ENCODE measurements at places on chromosomes 1 and 21.

- DNase-seq, result no peak
Observed at GRCh38 chr1:184199036-184199435, 147.5 kb downstream of the TSEN15 start.

DNA sequence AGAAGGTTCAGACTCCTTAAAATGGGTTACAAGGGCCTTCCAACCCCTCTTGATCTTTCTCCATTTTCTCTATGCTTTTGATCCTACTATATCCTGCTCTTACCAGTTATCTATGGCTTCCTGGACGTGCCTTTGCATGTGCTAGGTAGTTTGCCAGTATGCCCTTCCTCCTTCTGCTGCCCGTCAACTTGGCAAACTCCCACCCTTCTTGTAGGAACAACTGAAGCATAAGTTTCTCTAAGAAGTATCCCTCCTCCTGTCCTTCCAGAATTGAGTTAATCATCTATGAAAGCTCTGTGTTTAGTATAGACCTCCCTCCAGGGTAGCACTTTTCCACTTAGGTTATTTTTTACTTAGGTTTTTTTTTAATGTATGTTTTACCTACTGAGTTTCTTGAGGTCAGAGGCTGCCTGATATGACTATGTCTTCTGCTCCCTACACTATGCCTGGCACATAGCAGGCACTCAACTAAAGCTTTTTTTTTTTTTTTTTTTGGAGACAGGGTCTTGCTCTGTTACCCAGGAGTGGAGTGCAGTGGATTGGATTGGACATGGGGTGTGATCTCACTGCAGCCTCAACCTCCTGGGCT lies 10.0 kb upstream of the IGSF3 start:
- no peak for DNase-seq

- DNase-seq, result no peak
Observed at GRCh38 chr1:206793620-206794019, 21.3 kb upstream of the IL10 start.

GRCh38 chr1:232473324-232473723 lies 156.6 kb downstream of the SIPA1L2 start:
- DNase-seq, result no peak

DNA sequence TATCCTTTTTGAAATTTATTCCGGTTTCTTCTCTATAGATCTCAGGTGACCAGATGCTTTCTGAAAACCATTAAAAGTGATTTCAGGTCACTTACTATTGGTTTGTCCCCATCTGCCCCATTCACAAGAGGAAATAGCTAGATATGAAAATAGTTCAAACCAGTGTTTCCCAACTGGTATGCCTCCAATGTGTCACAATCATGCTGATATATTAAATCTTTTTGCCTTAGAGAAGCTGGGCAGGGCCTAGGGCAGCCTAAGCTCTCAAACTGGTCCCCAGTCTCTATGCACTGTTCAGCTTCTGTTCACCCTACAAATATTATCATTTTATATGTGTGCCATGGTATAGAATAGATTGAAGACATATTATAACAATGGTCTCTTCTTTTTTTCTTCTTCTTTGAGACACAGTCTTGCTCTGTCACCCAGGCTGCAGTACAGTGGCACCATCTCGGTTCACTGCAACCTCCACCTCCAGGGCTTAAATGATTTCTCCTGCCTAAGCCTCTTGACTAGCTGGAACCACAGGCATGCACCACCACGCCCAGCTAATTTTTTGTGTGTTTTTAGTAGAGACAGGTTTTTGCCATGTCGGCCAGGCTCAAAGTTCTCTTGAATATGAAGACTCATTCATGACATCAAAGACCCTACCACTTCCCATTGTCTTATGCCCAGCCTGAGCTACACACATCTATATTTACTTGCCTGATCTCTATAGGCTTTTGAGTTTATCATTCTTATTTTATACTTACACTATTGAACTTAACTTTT lies 15.7 kb downstream of the PTPN22 start:
- DNase-seq, result no peak

GRCh38 chr21:36204980-36205379 lies 48.4 kb downstream of the DOP1B start:
- DNase-seq, result no peak

DNA sequence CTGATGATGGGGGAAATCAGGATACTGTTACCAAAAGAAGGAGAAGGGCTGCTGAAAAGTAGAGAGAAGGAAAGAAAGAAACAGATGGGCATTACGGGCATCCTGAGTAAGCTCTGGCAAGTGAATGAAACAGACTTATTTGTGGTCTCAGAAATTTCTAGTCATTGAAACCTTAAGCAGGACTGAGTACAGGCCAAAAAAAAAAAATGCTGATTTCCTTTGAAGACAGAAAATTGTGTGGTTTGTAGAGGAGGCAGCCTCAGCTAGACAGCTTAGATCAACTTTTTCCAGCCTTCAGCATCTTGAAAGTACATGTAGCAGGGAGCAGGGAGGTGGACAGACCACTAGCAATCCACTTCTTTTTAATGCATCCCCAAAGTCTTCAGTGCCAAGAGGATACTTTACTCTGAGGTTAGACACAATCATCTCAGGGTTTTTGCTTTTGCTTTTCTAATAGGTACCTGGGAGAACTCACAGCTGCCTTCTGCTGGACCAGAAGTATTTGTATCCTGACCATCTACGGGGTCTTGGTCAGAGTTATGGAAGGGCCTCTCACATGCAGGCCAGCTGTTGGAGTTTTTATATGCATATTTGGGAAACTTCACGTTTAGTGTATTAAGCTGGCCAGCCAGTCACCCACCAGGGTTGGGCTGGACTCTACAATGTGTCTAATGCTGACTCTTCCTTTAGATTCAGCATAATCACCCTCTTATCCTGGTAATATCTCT lies 10.6 kb upstream of the CAPZB start:
- no peak for DNase-seq

DNA sequence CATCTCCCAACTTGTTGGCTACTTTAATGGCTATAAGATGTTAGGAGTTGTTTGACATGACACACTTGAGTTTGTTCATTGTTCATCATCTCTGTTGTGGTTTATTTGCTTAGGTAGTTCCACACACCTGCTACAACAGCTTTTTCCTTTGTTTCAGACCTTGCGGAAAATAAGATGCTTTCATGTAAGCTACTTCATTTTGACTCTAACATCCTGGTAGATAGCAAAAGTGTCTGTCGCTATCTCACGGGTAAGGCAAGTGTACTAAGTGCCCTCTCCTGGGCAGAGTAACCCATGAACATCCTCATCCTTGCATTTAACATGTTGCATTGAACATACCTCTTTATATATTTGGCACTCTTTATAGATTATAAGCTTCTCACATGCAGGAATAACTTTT lies 1.6 kb upstream of the OR10T2 start:
- no peak for DNase-seq

- no peak for DNase-seq
Observed at GRCh38 chr1:152752225-152752624, 5.6 kb upstream of the KPRP start.

GRCh38 chr21:35325953-35326352 lies 276.9 kb upstream of the RUNX1 start:
- DNase-seq, result no peak

- peak; percentile 69 for DNase-seq
Observed at GRCh38 chr1:111723091-111723806, 15.9 kb downstream of the INKA2 start.

DNA sequence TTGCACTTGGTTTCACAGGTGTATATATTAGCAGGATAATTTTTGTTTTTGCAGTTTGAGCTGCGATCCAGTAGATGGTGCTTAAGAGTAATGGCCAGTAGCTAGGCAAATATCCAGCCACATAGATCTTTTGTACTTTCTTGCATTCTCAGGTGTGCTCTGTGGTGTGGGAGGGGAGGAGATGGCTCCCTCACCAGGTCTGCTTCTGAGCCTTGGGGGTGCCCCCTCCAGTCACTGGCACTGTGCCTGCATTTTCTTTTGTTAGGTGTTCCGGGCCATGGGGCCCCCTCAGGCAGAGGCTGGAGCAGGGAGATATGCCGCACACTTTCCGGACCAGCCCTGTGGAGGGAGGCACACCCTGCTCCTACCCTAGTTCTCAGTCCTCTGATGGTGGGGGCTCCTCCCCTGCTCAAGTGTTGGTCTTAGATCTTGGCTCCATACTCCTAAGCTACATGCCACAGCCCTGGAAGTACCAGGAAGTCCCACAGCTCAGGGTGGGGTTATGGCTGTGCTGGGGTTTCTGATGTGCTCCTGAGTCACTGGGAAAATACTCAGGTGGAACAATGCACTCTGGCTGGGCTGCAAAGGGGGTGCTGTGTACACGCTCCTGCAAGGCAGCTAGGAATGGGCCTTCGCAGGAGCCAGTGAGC lies 197.6 kb upstream of the DMRTA2 start:
- DNase-seq, result no peak

GRCh38 chr1:31714442-31715086 lies 10.7 kb upstream of the COL16A1 start:
- DNase-seq, result peak; percentile 28

DNA sequence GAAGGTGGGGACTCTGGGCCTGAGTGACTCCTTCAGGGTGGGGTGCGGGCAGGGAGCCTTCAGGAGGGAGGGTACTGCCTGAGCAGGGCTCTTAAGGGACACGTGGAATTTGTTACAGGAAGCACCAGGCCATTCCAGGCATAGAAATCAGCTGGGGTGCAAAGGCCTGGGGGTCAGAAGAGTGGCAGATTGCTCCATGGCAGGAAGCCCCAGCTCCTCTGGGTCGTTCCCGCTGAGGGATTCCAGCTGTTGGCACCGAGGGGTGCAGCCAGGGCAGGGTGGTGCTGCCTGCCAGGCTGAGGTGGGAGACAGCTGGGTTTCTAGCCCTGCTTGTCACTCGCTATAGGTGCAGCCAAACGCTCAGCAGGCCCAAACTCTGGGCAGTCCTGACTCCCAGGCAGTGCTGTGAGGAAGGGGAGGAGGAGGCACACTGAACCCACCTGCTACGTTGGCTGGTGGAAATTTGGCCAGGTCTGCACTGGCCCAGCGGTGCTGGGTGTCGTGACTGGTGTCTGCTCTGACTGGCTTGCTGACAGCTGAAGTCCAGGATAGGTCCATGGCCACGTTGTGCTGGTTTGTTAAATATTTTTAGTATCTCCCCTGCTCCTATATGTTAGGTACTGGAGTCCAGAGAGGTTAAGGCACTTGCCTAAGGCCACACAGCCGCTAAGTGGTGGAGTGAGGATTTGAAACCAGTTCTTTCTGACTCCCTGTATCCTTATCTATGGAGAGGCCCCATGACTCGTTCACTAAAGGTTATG lies 19.3 kb downstream of the TNFRSF1B start:
- DNase-seq, result no peak

DNA sequence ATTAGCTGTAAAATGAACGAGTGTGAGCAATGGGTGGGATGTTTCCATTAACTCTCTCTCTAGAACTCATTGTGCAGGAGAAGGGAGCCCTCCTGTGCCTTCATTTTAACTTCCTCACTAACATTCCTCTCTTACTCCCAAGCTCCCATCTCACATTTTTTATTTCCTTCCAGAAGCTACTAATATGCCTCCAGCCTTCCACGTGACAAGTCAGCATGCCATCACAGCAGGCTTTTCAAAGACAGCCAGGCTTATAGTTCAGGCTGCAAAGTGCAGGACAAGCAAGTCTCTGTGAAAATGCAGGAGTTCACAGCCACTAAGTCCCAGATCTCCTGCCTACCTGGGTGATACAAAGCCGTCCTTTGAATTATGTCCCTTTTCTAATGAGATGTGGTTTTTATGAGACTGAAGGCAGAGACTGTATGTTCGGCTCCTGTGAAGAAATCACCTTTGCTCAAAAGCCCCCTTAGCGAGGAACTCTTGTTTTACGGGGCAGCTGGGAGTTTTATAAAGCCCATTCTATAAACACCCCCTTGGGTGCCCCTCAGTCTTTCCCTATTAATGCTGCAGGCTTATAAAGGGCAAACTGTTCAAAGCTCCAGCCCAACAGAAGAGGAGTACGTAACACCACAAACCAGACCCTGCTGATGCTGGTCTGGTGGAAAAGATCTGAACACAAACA lies 14.8 kb upstream of the ANGPTL7 start:
- no peak for DNase-seq

DNA sequence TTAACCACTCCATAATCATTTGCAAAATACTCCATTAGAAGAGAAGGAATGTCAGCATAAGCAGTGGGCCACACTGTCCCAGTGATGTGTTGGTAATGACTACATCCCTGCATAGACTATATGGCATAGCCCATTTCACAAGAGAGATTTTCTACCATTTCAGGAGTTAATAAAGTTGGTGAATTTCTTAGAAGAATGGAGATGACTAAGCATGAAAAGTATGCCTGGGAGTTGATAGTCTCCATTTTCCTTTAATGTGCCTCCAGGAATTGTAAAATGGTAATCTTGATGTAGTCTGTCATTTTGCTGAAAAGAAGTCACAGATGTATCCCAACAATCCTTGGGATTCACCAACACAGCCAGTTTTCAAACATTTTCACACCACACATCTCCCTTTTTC lies 608.8 kb upstream of the CHRM3 start:
- DNase-seq, result no peak

GRCh38 chr1:9101510-9102146 lies 27.3 kb downstream of the GPR157 start:
- no peak for DNase-seq

DNA sequence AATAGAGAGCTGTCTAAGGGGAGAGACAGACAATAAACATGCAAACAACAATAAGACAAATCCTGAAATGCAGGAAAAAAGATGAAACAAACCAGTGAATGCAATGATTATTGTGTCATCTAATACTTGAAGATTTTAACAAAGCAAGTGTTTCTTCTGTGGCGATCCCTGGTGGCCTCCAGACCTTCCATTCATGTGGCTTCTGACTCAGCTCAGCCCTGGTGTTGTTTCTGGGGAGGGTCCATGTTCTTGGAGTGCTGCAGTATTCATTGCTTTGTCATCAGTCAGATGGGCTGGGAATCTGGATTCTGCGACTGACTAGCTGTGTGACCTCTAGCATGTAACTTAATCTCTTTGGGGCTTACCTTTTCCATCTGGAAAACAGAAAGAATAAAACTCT lies 1.5 kb upstream of the C2CD4D start:
- DNase-seq, result no peak

GRCh38 chr1:58774027-58774426 lies 9.8 kb downstream of the JUN start:
- no peak for DNase-seq

GRCh38 chr21:14499316-14499715 lies 46.8 kb downstream of the SAMSN1 start:
- DNase-seq, result no peak

DNA sequence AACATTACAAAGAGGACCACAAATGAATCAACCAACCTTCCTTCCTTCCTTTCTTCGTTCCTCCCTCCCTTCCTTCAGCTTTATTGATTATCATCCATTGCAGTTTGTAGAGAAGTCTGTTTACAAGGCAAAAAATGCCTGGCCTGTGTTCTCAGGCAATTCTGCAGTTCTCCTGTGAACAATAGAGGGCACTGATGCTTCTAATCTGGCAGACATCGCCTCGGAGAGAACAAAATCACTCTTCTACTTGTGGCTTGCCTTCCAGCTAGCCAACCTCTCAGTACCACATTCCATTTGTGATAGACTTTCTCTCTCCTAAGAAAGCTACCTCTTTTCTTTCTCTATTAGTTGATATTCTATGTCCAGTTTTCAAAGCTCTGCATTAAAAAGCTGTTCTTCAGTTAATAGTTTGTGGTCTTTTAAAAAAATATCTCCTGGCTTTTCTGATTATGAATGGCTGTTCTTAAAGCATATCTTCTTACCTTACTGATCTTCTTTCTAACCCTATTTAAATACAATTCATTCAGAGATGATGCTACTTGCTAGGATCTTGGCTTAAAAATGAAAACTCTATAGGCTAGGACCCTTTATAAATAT lies 26.9 kb upstream of the ESRRG start:
- DNase-seq, result no peak
